T-helper 17 cell (primary cell): ENCODE measurements at places on chromosomes 3 and 15. TPM values are rescaled to one million over a fixed set of nuclear protein-coding genes. Genes with fewer than 3 reads are reported as not detected.

The TGM4 gene
- total RNA-seq: not detected

DNA sequence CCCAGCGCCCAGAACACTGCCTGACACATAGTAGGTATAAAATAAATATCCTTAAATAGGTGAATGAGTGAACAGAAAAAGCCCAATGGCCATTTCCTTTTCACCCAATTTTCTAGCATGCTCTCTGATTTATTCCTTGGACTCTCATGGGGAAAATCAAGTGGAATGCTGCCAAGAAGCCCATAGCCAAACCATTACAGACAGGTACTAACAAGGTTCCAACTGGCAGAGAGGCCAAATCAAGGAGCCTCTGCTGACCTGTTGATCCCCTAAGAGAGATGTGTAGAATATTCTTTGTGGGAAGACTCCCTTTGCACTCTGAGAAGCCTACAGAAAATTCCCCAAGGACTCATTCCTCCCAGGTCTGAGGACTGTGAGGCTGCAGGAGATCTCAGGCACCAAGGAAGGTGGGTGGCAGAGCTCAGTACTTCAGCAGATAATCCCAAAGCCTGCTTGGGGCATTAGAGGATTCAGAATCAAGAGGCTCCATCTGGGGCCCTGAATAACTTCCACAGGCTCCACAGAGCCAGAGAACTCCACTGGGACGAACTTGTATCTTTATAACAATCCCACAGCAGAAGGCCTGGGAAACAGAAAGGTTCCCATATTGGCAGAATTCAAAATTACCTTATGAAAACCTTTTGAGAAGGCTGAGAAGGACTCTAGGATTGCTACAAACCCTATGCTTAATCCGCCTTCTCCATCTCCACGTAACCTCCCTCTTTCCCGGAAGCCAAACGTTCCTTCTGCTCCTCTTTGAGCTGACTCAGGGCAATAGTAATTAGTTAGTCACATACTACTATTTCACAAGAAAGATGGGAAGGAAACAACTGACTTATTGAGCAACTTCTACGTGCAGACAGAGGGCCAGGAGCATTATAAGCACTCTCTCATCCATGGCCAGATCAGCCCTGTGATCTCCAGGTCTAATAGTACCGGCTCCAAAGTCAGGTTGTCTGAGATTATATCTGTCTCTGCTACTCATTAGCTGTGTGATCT, 34.5 kb downstream of the PRICKLE2 start:
- no peak for DNase-seq

DNA sequence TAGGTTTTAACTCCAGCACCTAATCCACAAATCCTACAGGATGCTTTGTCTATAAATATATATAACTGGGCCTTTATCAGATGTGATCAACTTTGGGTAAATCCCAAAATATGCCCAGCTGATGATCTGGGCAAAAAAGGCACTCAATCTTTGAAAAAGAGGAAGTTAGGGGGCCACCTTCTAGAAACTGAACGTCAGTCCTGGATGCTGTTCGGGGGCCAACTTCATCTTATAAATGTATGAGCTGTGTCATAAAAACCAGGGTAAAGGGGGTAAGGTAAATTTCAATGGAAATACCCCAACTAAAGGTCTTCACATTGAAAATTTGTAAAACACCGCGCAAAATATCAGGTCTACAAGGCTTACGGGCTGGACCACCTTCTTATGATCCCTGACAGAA, 264.4 kb upstream of the UBE2E2 start:
- DNase-seq: no peak

GRCh38 chr15:36067483-36068274, 511.7 kb upstream of the CDIN1 start:
- no peak for DNase-seq

DNA sequence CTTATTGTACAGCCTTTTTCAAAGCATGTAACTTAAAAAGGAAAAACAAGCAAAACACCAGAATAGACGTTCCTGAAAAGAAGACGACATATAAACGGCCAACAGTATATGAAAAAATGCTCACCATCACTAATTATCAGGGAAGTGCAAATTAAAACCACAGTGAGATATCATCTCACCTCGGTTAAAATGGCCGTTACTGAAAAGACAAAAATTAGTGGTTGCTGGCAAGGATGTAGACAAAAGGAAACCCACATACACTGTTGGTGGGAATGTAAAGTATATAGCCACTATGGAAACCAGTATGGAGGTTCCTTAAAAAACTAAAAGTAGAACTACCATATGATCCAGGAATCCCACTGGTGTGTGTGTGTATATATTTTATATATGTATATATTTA, 64.5 kb upstream of the MLF1 start:
- no peak for DNase-seq

GRCh38 chr3:159773706-159774105, 214.9 kb upstream of the IL12A start:
- DNase-seq: no peak

DNA sequence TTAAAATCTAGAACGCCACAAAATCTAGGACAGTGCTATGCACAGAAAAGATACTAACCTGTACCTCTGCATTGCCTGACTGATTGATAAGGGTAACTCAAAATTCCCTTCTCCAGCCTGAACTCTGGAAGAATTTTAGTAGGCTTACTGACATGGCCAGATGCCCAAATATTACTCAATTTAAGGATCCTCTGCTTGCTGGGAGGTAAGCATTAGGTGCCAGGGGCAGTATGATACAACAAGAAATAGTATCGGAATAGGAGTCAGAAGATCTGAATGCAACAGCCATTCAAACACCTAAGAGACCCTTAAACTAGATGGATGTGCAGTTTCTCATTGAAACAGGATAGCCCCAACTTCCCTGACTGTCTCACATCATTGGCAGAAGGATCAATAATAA, 45.4 kb downstream of the CERS3 start:
- DNase-seq: no peak

GRCh38 chr3:105837947-105838346, 30.9 kb downstream of the CBLB start:
- DNase-seq: no peak

GRCh38 chr15:71109905-71110304, 5.4 kb upstream of the THSD4 start:
- DNase-seq: no peak

GRCh38 chr15:53830707-53831386, 71.4 kb upstream of the WDR72 start:
- DNase-seq: no peak

DNA sequence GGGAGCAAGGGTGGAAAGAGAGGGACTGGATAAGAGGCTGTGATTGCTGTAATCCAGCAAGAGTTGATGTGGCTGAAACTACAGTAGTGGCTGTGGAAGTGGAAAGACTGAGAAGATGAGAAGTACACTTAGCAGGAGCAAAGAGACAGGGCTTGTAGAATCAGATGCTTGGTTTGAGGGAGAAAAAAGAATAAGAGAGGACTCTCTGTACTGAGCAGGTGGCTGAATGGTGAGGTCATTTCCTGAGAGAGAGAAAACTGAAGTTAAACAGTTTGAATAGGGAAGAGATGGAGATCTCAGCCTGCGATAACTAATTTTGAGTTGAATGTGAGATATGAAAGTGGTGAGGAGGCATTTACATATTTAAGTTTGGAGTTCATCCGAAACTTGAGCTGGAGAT, 95.8 kb upstream of the SLC25A36 start:
- no peak for DNase-seq

DNA sequence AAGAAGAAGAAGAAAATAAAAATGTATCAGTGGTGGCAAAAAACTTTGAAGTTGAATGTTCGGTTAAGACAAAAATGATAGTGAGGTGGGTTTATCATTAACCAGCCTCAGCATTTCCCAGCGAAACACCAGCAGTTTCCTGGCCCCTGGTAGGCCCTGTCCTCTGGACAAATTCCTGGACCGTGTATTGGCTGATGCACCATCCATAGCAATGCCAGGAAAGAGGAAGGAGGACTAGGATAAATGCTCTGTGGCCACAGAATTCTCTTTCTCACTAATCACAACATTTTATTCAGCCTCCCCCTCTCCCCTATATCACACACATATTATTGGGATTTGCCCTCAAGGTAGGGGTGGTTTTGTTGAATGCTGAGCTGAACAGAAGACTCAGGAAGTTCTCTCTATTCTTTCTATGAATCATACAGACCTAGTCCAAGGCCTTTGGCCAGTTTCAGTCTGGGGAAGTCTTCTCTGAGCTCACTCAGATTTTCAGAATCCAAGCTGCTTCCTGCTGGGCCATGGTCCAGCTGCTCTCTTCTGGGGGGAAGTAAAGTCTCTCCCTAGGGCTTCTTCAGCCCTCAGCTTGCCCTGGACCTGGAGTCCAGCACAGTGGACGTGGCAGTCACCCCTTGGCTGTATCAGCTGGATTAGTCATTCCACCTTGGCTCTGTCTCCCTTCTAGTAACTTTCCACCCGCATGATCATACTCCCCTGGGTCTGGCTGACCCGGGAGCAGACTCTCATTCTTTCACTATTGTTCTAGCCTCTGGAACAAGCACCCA, 27.6 kb downstream of the SLC28A1 start:
- no peak for DNase-seq
